Left renal pelvis (tissue), 4 donors: ENCODE measurements at places on chromosomes 1 and 21.

- DNase-seq = no peak
These were observed 51.5 kb downstream of the IGSF5 start for GRCh38 chr21:39796466-39796865.

GRCh38 chr1:180946056-180946455, 33.4 kb downstream of the KIAA1614 start:
- no peak for DNase-seq

- no peak for DNase-seq
These were observed 1.8 kb downstream of the CDKN2C start for GRCh38 chr1:50971748-50972305.

- DNase-seq = no peak
These were observed 3.1 kb upstream of the SYTL1 start for GRCh38 chr1:27338751-27339150.

- DNase-seq = no peak
These were observed 32.3 kb upstream of the LRRC8C start for GRCh38 chr1:89600451-89601224.

DNA sequence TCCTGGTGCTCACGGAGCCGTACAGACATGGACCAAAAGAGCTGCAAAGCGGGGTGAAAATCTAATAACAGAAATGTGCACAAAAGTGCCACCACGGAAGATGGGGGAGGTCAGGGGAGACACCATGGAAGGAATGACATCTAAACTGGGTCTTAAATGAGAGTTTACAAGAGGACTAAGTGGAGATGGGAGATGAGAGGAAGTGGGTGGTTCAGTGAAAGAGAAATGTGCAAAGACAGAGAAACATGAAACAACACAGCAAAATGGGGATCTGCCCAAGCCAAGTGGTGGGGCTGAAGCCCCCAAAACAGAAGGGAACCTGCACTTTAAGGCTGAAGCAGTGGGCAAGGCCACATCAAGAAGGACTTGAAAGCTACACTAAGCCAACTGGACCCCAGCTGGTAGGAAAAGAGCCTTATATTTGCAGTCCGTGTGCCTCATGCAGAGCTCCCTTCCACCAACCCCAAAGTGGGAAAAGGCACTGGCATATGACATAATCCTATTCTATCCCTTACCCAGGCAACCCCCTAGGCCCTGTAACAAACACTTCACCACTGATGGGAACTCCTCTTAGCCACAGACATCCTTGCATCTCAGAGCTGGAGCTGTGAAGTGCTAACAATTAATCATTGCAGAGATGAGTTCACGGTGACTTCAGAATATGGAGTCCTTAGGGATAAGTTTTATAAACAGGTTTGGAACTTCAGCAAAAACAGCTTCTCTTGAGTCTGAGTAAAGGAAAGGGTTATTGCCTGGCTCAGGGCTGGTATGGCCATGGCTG, 198.6 kb upstream of the EDN2 start:
- no peak for DNase-seq

DNA sequence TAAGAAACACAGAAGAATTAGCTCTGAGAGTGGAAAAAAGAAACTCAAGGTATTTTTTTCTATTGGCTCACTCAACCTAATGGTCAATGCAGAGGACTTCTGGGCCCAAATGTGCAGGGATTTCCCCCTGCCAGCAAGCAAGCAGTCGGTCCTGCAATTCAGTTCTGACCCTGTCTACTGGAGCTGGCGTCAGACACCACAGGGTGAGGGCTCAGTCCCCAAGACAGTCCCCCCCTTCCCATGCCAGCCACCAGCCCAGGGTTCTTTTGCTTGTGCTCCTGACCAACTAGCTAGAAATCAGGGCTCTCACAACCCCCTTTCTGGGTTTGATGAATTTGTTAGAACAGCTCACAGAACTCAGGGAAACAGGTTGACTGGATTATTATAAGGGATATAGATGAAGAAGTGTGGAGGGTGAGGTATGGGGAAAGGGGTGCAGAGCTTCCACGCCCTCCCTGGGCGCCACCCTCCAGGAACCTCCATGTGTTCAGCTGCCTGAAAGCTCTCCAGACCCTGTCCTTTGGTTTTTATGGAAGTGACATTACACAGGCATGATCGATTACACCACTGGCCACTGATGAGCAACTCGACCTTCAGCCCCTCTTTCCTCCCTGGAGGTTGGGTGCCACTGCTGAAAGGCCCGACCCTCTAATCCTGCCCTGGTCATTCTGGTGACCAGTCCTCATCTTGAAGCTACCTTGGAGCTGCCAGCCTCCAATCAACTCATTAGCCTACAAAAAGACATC, 22.5 kb upstream of the PWP2 start:
- no peak for DNase-seq

DNA sequence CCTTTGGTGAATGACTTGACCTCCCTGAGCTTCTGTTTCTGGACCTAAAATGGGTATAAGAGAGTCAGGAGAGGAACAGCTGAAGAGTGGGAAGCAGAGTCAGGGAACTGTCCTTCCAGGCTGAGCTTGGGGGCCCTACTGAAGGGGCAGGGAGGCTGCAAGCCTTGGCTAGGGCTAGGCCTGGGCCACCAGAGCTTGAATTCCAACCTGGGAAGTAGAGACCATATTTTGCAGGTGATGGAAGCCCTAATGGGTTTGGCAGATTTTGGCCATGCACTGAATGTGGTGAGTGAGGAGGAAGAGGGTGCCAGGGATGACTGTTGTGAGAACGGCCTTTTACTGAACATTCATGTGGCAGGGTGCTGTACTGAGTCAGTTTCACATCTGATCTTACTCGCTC, 69.4 kb upstream of the KLHDC7A start:
- no peak for DNase-seq

DNA sequence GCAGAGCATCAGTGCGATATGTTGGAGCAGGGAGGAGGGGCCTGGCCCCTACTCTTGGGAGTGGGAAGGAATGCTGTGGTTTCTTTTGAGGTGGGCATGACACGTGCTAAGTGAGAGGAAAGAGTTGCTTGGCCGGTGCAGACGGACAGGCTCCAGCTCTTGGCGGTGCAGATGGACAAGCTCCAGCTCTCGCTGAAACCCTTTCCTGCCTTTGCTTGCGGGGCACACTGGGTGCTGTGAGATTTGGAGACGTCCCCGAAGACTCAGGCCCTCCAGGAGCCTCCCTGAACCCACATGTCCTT, 15.9 kb downstream of the PDXK start:
- DNase-seq = no peak
